Stomach (tissue), 19 donors: ENCODE measurements at places on chromosomes 4 and X. TPM values are rescaled to one million over a fixed set of nuclear protein-coding genes. Genes with fewer than 3 reads are reported as not detected.

DNA sequence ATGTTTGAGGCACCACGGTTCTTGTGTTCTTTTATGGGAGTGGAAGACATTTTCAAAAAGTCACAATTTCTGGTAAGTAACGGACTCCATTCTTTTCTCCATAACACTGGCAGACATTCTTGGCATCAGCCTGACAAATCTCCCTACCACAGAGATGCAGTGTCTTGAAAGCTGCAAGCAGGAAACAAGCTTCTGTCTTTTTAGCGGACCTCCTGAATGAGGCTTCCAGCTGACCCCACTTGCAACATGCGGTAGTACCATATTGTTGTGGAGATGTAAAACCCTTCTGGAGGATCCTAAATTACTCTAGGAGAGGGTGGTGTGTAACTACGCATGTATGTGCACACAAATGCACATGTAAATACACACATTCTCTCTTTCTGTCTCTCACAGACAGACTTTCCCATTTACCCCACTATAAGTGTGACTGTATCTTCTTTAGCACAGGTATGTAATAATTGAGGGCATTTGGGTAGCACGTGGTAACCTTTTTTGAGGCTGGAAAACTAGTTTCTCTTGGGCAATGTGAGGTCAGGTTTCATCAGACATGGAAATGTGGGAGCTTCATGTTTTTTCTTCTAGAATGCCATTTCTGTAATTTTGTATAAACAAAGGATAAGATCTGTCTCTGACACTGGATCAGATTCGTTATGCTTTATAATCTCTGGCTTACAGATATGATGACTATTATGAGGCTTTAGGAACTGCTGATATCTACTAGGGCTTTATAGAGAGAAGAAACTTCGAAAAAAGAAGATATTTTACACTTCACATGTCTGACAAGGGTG is 130.1 kb downstream of the MGST2 start:
- DNase-seq = no peak

- DNase-seq = no peak
Measured at GRCh38 chr4:163755013-163755412, 260.5 kb downstream of the TMA16 start.

Gene SRPK3
- total RNA-seq = not detected

GRCh38 chrX:70878902-70879301 is 29.6 kb downstream of the TEX11 start:
- no peak for DNase-seq

DNA sequence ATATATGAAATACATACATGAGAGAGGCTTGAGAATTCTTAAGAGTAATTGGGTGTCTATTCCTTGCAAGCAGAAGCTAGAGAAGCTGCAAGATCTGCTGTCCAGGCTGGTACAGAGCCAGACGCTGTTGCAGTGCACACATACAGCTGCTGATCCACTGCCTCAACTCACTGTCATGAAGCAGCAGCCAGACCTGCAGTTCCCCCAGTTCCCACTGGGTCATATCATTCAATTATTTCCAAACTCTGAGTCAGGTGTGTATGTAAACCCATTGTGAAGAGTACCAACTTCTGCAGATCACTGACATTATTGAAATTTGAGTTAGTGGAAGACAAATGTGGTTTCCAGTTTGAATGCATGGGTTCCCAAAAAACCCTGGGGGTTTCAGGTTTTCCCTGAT is 1212.8 kb upstream of the ADGRL3 start:
- no peak for DNase-seq

- no peak for DNase-seq
Measured at GRCh38 chr4:138788267-138788790, 227.3 kb upstream of the NOCT start.

DNA sequence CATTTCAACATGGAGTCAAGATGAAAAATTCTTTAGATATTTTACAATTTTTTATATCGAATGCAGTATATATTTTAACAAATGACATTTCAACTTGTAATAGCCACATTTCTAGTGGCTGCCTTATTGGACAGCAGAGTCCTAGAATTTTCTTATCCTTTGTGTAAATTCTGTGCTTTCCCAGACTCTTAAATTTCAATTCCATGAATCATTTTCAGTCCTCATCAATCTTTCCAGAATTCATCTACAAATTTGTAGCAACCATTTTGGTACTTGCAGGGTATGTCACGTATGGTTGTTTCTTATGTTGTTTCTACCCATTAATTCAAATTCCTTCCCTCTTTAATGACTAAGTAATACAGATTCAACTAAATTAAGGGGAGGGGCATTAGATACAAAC is 2.7 kb downstream of the PAICS start:
- no peak for DNase-seq

Gene APLN
- total RNA-seq = 0.18 TPM

- no peak for DNase-seq
Measured at GRCh38 chr4:70994387-70995099, 1.1 kb downstream of the DCK start.

GRCh38 chr4:143374771-143375170 is 38.1 kb downstream of the GAB1 start:
- DNase-seq = no peak

DNA sequence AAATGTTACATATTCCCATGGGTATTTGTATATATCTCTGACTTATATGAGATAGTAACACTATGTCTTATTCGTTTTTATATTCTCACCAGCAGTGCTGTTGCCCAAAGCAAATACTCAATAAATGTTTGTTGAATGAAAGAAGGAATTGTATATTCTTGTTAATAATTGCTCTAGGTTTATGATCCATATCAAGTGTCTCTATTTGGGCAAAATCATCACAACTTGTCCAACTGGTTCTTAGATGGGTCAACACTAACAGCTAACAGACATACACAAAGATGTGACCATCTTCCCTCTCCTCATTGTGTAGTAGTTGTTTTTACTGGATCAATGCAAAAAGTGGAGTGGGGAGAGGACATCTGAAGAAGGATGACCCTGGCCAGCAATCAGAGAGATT is 6.6 kb upstream of the APLN start:
- no peak for DNase-seq

Gene TSPAN7
- not detected for total RNA-seq

Gene CSAG3
- total RNA-seq = not detected

Gene SLC30A9
- total RNA-seq = 7.0 TPM

- DNase-seq = no peak
Measured at GRCh38 chr4:20367446-20367845, 115.7 kb downstream of the SLIT2 start.

DNA sequence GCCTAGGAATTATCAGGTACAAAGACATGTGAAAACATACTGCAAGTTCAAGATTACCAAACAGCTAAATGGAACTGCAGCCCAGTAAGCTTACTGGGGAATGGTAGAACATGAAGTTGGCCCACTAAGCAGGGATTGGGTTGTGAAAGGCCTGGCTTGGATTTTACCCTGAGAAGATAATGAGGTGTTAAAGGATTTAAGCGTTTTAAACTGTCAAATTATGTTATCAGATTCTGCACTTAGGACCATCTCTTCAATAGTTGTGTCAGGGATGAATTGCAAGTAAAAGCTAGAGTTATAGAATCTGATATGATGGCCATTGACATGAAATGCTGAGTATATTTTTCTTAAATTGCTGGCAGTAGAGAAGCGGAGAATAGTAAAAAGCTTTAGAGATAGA is 225.7 kb downstream of the GRID2 start:
- DNase-seq = no peak

- no peak for DNase-seq
Measured at GRCh38 chrX:144946666-144947065, 300.6 kb upstream of the SPANXN1 start.

GRCh38 chr4:176467001-176467400 is 147.2 kb downstream of the SPCS3 start:
- DNase-seq = no peak

Gene TMPRSS11B
- total RNA-seq = not detected

DNA sequence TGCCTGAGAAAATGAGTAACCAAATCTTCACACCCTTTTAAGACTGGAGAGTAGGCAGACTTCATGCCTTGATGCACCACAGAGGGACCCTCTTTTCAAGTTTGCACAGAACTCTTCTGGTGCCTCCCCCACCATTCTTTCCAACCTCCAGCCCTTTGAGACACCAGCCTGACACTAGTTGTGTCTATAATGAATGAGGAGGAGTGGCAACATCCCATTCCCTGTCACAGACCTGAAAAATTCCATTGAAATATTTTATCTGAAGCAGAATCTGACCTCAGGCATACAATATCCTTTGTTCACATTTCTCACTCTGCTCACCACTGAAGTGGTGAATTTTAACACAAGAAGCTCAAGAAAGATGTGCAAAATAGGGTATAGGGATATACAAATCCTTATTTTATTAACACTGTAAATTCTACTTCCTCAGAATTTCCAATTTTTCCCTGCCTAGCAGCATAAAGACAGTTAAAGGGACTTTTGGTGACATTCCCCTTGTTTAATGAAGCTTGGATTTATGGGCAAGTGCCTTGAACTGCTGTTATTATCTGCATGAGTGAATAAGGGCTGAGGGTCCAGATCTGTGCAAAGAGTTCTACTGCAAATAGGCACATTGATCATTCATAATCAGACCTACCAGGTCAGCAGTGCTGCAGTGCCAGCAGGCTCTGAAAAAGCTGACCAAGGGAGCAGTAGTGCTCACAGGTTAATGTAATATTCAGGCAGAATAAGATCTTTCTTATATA is 149.9 kb upstream of the PAQR3 start:
- DNase-seq = no peak

Gene CD99L2
- total RNA-seq = 40.6 TPM

- DNase-seq = no peak
Measured at GRCh38 chr4:13872155-13872554, 244.6 kb upstream of the BOD1L1 start.

GRCh38 chrX:34426334-34426733 is 230.8 kb downstream of the TMEM47 start:
- DNase-seq = no peak

- no peak for DNase-seq
Measured at GRCh38 chr4:3472411-3473141, 9.5 kb downstream of the DOK7 start.

DNA sequence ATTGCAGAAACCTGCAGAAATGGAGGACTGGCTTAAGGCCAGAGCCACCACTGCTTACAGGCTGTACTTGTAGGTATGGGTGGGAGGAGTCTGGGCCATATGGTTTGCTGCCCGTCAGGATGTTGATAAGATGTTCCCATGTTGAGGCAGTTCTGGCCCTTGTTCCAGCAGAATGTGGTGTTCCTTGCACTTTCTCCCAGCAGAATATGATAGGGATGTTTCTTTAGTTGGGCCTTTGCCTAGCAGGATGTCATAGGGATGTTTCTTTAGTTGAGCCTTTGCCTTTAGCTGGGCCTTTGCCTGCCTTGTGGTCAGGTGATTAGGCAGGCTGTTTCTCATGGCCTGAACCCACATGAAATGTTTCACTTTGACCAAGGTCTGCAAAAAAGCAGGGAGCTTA is 139.1 kb upstream of the PAQR3 start:
- DNase-seq = no peak

GRCh38 chr4:123976285-123976684 is 579.7 kb downstream of the SPRY1 start:
- DNase-seq = no peak

DNA sequence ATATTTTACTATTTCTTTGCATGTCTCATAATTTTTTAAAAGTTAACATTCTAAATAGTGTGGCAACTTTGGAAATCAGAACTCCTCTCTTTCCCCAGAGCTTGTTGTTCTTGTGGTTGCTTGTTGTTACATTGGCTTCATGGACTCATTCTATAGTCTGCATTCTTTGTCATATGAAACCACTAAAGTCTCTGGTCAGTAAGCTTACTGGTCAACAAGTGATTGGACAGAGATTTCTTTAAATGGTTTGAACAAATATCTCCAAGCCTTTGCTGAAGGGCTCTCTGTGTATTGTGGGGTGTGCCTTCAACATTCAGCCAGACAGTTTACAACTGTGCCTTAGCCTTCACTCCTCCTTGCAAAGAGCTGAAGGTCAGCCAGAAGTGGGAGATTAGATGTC is 147.2 kb downstream of the OPHN1 start:
- peak; percentile 4 for DNase-seq

Gene CYLC1
- total RNA-seq = not detected

- peak; percentile 53 for DNase-seq
Measured at GRCh38 chrX:130097507-130098209, 12.6 kb downstream of the ELF4 start.

Gene FRMPD4
- not detected for total RNA-seq

DNA sequence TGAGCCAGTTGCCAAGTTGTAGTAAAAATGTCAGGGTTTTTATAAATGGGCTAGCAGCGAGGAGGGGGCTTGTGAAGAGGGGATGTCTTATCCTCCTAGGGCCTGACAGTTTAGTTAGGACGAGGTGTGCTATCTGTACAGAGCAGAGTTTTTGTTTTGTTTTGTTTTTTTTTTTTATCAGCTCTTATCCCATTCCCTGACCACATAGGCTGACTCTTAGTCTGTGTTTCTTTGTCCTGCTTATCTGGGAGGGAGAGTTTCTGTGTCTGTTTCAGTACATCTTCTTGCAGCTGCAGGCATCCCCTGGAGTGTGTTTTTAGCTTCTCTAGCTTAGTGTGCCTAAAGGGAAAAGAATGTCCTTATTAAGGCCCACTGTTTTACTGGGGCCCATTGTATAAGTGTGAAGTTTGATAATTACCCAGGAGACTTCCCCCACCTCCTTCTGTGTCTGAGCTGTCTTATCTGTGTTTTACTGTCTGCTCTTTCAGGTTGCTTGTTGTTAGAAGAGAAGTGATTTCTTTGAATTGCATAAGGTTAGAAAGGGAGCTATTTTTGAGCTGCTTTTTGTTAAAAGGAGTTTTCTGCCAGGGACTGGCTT is 32.0 kb downstream of the PAGE2 start:
- no peak for DNase-seq

Gene FAM236C
- not detected for total RNA-seq

GRCh38 chr4:180512801-180513475 is 1730.3 kb upstream of the TENM3 start:
- DNase-seq = peak; percentile 16

Gene WAS
- total RNA-seq = 4.1 TPM

DNA sequence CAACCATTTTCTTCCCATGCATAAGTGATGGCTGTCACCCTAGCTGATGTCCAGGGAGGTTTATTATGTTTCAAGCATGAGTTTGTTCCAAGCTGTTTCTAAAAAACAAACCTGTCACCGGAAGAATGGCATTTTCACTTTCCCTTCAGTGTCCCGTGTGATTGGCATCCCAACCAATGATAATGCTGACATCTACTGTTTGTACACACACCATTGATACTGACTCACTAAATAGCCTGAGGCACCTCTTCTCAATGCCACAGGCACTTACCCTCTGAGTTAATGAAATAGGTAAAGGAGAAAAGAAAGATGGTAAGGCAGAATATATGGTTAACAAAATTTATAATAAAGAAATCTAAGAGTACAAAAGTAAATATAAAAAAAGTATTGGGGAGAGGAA is 23.1 kb upstream of the VCX2 start:
- DNase-seq = no peak

Gene GUCY1B1
- total RNA-seq = 14.8 TPM

Gene F8A2
- not detected for total RNA-seq

GRCh38 chr4:140297221-140297570 is 76.2 kb upstream of the SCOC start:
- DNase-seq = no peak

Gene OTUD6A
- not detected for total RNA-seq

Gene PPEF1
- not detected for total RNA-seq

DNA sequence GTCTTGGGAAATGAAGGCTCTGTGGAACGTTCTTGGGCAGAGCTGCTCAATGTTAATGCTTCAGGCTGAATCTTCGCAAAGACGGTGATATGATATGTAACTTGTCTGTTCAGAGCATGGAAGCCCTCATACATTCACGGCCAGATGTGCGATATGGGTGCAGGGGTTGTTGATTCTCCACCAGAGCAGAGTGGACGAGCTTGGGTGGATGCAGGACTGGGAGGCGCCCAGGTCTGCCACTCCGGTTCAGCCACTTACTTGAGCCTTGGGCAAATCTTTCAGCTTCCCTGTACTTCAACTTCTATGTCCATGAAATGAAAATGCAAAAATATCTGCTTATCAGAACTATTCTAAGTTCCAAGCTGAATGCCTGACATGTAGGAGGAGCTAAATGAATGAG is 47.4 kb upstream of the MND1 start:
- peak; percentile 32 for DNase-seq
